Central memory CD8-positive, alpha-beta T cell (primary cell): ENCODE measurements at places on chromosomes 16 and 17.

DNA sequence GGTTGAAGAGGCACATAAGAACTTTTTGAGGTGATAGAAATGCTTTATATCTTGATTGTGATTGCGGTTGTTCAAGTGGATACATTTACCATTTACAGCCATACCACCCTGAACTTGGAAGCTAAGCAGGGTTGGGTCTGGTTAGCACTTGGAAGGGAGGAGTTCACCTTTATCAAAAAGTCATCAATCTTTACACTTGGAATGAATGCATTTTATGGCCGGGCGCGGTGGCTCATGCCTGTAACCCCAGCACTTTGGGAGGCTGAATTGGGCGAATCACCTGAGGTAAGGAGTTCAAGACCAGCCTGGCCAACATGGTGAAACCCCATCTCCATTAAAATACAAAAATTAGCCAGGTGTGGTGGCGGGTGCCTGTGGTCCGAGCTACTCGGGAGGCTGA, 9.5 kb upstream of the GJD3 start:
- no peak for DNase-seq
- no peaks in the 10 kb centered on the region for H3K27me3 ChIP-seq
- H3K4me3 ChIP-seq: no peak overlapping the region
- peaks cover 4% of the 10 kb centered on the region for H3K36me3 ChIP-seq

DNA sequence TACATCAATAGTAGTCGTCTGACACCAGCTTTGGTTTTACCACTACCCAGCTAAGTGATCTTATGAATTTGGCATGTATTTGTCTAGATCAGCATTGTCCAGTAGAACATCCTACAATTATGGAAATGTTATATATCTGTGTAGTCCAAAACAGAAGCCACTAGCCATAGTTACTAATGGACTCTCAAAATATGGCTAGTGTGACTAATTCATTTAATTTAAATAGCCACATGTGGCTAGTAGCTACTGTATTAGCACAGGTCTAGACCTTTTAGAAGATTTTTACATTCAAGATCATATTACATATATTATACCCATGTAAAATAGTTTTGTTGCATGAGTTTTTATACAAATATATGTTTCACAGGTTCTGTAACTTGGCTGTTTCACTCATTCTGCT, 27.0 kb upstream of the NFAT5 start:
- DNase-seq: no peak
- H3K27ac ChIP-seq: no peak overlapping the region
- no peak overlapping the region for H3K4me3 ChIP-seq
- no peaks in the 10 kb centered on the region for H3K27me3 ChIP-seq
- no peaks in the 10 kb centered on the region for H3K4me1 ChIP-seq

DNA sequence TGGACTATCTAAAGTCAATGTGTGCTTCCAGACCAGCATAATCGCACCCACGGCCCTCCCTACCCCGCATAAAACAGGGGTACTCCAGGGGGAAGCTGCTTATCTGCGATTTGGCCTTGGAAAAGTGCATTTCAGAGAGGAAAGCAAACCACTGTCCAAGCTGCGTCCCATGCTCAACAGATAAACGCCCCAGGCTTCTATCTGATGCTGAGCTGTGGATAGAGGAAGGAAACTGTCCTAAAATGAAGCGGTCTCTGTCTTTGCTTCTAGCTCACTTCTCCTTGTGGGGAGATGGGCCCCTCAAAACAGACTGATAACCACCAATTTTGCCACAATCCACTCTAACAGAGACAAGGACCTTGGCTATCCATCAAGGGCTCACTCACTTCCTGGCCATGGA, 160.5 kb upstream of the TNRC6C start:
- peaks cover 10% of the 10 kb centered on the region for H3K4me1 ChIP-seq
- H3K27ac ChIP-seq: no peak overlapping the region
- DNase-seq: no peak
- H3K36me3 ChIP-seq: no peaks in the 10 kb centered on the region
- no peaks in the 10 kb centered on the region for H3K27me3 ChIP-seq

- peaks cover 11% of the 10 kb centered on the region for H3K36me3 ChIP-seq
- no peak for DNase-seq
- no peak overlapping the region for H3K4me3 ChIP-seq
- no peaks in the 10 kb centered on the region for H3K27me3 ChIP-seq
- peaks cover 20% of the 10 kb centered on the region for H3K4me1 ChIP-seq
- no peak overlapping the region for H3K27ac ChIP-seq
Measured at GRCh38 chr17:48259694-48260291, 152.2 kb downstream of the SNX11 start.

DNA sequence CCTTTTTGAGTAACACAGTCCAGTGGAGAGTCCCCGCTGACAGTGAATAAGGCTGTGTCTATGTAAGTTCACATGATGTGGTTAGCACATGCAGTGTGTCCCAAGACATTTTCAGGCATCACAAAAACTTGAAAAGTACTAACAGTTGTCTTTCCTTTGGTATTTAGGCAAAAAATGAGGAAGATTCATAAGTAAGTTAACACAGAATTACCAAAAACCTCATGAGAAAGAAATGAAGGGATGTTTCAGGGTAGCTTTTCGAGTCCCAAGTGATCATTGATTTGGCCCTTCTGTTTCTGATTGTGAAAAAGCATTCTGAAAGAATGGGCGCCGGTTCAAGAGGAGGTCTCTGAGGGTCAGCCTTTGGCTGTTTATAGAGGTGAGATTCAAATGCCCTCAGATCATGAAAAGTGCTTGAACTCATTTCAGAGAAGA, 529 bp upstream of the ASPA start:
- no peak overlapping the region for H3K27ac ChIP-seq
- peaks cover 20% of the 10 kb centered on the region for H3K27me3 ChIP-seq
- no peak for DNase-seq
- H3K4me1 ChIP-seq: peaks cover 3% of the 10 kb centered on the region
- H3K4me3 ChIP-seq: no peak overlapping the region

GRCh38 chr16:64762211-64762610, 359.7 kb downstream of the CDH11 start:
- H3K27ac ChIP-seq: no peak overlapping the region
- no peak overlapping the region for H3K4me3 ChIP-seq
- no peaks in the 10 kb centered on the region for H3K4me1 ChIP-seq
- H3K27me3 ChIP-seq: no peaks in the 10 kb centered on the region
- peaks cover 1% of the 10 kb centered on the region for H3K36me3 ChIP-seq

DNA sequence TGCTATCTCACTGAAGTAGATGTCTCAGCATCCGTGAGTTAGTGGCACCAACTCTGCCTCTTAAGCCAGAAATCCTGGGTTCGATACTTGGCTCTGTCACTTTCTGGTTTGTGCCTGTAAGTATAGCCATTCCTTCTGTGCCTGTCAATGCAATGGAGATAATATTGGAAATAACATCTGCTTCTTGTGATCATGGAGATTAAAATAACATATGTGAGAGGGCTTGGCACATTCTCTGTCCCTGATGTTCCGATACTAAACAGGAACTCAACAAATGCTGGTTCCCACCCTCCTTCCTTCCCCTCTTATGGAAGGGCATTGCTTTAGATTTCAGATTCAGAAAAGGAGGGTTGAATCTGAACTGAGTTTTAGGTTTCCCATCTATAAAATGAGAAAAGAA, 39.8 kb downstream of the TBX4 start:
- H3K27ac ChIP-seq: no peak overlapping the region
- peaks cover 8% of the 10 kb centered on the region for H3K4me1 ChIP-seq
- H3K36me3 ChIP-seq: no peaks in the 10 kb centered on the region
- DNase-seq: no peak
- no peak overlapping the region for H3K4me3 ChIP-seq
- H3K27me3 ChIP-seq: peaks cover 10% of the 10 kb centered on the region

DNA sequence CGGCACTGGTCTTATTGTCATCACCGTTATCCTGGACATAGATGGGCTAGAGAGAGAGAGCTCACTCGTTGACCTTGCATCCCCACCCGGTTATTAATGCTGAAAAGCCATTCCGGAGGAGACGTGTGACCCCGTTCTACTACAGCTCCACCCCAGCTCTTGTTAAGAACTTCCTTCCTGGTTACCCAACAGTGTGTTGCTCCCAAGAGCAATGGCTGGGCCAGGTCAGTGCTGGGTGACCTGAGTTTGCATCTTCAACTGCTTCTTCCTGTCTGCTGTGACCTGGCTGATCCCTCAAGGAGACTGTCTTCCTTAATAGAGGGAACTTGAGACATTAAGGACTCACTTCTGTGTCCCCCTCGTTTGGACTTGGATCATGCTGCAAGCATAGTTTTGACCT, 96.1 kb upstream of the SDK2 start:
- H3K4me1 ChIP-seq: peaks cover 13% of the 10 kb centered on the region
- no peak for DNase-seq
- H3K36me3 ChIP-seq: peaks cover 4% of the 10 kb centered on the region
- H3K27ac ChIP-seq: no peak overlapping the region

DNA sequence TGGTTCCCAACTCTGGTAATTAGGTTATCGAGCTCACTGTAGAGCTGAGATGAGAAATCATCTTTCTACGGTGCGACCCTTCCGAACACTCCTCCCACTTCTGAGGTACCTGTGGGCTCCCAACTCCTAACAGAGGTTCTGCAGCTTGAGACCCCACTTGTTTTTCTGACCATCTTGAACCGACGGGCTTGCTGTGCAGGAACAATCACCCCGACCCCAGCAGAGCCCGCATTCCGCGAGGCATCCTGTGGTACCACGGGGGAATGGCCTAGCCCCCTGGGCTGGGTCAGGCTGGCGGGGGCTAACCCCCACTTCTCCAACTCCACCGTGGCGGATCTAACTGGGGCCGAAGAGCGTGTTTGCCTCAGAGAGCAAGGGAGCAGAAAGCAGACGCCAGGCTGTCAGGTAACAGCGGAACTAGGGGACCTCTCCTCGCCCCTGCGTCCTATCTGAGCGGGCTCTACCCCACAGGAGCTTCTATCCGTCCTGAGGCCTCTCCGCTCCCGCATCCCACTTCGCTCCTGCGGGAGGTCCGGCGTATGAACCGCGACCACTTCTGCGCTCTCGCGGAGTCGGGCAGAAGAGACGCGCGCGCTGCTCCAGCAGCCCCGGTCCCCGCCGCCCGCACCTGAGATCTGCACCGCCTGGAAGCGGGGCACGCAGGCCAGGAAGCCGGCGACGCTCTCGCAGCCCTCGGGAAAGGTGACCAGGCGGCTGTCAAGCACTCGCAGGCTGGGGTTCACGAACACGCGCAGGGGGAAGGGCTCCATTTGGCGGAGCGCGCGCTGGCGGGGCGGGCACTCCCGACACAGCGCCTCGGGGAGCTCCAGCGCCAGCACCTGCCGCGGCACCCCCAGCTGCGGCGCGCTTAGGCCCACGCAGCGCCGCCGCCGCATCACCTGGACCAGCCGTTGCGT, 761 bp downstream of the PDF start:
- no peaks in the 10 kb centered on the region for H3K27me3 ChIP-seq
- peak overlapping the region; percentile 74 for H3K27ac ChIP-seq
- no peak for DNase-seq
- H3K36me3 ChIP-seq: peaks cover 29% of the 10 kb centered on the region

GRCh38 chr16:78362524-78363135, 263.2 kb downstream of the WWOX start:
- H3K4me3 ChIP-seq: no peak overlapping the region
- H3K36me3 ChIP-seq: no peaks in the 10 kb centered on the region
- no peaks in the 10 kb centered on the region for H3K4me1 ChIP-seq
- DNase-seq: no peak

- peak; percentile 20 for DNase-seq
- H3K36me3 ChIP-seq: peaks cover 1% of the 10 kb centered on the region
- peaks cover 56% of the 10 kb centered on the region for H3K27me3 ChIP-seq
- H3K4me3 ChIP-seq: peak within 1 kb of the TSS; percentile 66
Measured at GRCh38 chr16:74774223-74775139, at the start of gene FA2H. Gene FA2H, minus strand, starts transcription at chr16:74774820. Its CDS starts 65 bp downstream, at chr16:74774755.

DNA sequence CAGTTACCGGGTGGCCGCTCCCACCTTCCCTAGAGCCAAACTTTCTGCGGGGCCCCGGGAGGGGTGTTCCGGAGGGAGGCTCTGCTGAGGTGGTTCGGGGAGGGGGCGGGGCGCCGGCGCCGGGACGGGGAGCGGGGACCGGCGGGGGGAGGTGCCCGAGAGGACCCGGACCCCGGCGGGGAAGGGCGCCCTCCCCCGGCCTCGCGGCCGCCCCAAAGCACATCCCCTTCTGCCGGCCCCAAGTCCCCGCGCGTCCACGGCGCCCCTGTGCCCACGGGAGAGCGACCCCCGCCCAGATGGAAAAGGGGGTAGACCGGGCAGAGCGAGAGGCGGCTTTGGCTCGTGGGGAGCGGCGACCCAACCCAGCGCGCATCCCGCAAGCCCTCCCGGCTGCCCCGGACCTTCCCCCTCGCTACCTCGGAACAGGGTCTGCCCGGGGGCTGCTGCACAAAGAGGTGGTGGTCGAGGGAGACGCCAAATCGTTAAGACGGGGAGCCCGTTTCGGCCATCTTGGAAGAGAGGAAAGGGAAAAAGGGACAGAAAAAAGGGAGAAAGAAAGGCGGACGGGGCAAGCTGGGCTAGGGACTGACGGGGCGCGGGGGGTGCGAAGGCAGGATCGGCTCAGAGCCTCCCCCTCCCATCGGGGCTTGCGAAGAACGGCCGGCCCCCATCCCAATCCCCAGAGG, 530 bp downstream of the PCGF2 start:
- H3K36me3 ChIP-seq: peaks cover 24% of the 10 kb centered on the region
- H3K27me3 ChIP-seq: peaks cover 72% of the 10 kb centered on the region
- no peak overlapping the region for H3K27ac ChIP-seq
- H3K4me1 ChIP-seq: peaks cover 38% of the 10 kb centered on the region

DNA sequence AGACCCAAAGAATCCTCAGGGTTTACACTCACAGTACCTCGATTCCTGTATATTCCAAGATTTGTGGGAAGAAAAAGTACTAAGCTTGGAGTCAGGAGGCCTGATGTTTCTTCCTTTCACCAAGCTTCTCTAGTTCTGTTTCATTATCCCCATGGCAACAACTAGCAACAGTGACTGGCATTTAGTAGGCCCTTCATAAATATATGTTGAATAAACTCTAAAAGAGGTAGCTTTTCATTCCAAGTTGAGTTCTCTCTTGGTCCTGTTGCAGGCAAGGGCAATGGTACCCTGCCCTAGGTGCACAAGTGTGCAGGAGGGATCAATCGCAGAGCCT, 527 bp upstream of the UBE2Z start:
- H3K4me3 ChIP-seq: peak overlapping the region; percentile 89
- no peak for DNase-seq
- peak overlapping the region; percentile 89 for H3K27ac ChIP-seq
- peaks cover 46% of the 10 kb centered on the region for H3K4me1 ChIP-seq

GRCh38 chr16:29700253-29700987, 21.4 kb downstream of the QPRT start:
- H3K36me3 ChIP-seq: peaks cover 19% of the 10 kb centered on the region
- H3K27me3 ChIP-seq: no peaks in the 10 kb centered on the region
